ENCODE measurements at places on chromosomes 13 and 19.
A peak's percentile ranks its signal among the peaks of the same experiment; 100 is the strongest.

GRCh38 chr19:18225702-18226468 is at the start of gene PDE4C:
PDE4C (minus strand) TSS chr19:18226438; CDS start chr19:18226415, 23 bp downstream.
- peak; percentile 49 for DNase-seq

GRCh38 chr19:12687496-12688196 is at the start of gene GNG14:
GNG14 (plus strand) TSS chr19:12687998; CDS start chr19:12688049, 51 bp downstream.
- no peak for DNase-seq

DNA sequence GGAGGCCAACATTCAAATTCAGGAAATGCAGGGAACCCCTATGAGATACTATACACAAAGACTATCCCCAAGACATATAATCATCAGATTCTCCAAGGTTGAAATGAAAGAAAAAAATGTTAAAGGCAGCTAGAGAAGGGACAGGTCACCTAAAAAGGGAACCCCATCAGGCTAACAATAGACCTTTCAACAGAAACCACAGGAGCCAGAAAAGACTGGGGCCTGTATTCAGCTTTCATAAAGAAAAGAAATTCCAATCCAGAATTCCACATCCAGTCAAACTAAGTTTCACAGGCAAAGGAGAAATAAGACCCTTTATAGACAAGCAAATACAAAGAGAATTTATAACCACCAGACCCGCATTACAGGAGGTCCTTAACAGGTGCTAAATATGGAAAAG is 1703.6 kb upstream of the PRR20A start:
- peak; percentile 70 for DNase-seq

DNA sequence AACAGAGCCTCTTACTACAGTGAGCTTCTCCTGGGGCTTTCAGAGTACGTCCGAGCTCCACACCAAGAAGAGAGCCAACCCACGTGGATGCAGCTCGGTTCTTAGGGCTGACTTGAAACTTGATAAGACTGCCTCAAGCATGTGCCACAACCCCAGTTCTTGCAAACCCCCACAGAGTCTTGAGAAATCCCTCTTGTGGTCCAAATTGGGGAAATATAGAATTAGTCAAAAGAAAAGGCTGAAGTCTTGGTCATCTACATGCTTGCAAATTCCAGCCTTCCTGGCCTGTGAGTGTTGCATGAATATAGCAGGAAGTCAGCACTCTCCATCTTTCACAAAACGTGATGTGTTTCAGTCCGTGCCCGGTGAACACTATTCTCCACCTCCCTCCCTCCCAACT is 95.2 kb downstream of the GGACT start:
- no peak for DNase-seq

- peak; percentile 93 for DNase-seq
Observed at GRCh38 chr19:50906217-50906616, 5.0 kb downstream of the KLK4 start.

GRCh38 chr19:42985588-42985987 is 40.7 kb downstream of the PSG11 start:
- DNase-seq = no peak

GRCh38 chr19:4338441-4339355 is at the start of gene STAP2:
STAP2 (minus strand) TSS chr19:4338827; CDS start chr19:4338753, 74 bp downstream.
- peak; percentile 80 for DNase-seq

DNA sequence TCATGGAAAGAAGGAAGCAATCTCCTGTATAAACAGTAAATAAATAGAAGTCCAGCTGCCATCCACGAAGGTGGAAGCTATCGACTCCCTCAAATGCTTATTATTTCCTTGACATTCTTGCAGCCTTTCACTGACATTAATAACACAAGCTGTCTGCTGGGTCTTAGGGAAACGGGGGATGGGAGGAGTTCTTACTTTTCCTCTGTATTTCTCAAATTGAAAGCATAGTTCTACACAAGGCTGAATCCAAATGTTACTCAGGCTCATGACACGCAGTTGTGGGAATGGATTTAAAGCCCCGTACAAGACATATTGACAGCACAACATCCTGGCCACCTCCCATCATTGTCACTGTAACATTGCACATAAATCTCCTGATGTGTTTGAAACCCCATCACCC is 4.0 kb downstream of the SERPINE3 start:
- DNase-seq = no peak

GRCh38 chr19:45976178-45976577 is 2.5 kb upstream of the NOVA2 start:
- peak; percentile 75 for DNase-seq

DNA sequence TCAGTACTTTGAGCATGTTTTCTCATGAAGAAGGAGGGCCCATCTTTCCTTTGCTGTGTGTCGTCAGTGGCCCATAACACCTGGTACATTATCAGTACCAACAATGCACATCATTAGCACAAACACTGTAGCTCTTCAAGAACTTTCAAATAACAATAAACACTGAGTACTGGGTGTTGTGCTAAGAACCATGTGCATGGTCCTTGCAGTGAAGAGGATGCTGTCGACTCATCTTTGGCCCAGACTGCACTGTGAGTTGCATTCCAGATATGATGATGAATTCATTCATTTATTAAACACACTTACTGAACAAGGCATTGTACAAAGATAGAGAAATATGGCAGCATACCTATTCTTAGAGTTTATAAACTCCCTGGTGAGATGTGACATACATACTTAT is 55.8 kb downstream of the FLT3 start:
- DNase-seq = no peak

DNA sequence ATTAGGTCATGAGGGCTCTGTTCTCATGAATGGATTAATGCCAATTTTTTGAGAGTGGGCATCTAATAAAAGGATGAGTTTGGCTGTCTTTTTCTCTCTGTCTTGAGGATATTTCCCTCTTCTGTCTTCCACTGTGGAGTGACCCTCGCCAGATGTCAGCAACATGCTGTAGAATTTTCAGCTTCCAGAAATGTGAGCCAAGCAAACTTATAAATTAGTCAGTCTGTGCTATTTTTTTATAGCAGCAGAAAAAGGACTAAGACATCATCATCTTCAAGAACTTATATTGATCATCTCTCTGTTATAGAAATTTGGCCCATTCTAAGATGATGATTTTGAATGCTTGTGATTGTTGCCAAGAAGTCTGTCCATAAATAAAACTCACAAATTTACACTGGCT is 431.4 kb downstream of the FGF9 start:
- no peak for DNase-seq

- DNase-seq = peak; percentile 66
Observed at GRCh38 chr19:29285878-29286277, 72.9 kb upstream of the UQCRFS1 start.

DNA sequence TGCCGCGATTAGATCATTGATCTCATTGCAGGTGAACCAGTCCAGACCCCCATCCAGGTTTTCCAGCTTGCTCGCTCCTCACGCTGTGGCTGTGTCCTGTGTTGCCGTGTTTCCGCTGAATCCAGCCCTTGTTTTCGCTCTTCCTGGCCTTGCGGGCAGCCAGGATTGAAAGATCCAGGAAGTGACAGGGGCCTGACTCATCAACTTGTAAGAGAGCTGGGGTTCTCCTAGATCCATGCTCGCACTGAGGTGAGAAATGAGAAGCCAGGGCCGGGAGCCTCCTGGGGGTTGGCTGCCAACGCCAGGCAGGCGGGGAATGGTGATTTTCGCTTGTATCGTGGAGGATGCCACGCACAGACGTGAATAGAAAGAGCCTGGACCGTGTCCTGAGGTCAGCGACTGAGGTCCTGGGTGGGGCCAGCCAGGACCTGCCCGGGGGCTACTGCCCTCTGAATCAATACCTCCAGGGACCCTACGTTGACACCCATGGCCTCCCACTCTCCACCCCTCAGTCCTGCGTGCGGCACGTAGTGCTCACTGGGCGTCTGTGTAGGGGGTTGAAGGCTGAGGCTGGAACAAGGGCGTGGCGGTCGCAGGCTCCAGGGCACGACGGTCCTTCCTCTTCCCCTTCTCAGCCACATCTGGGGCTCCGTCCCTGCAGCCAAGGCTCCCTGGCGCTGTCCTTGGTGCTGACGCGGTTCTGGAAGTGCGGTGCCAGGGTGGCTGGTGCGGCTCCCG is 7.3 kb upstream of the PTPRH start:
- peak; percentile 98 for DNase-seq

DNA sequence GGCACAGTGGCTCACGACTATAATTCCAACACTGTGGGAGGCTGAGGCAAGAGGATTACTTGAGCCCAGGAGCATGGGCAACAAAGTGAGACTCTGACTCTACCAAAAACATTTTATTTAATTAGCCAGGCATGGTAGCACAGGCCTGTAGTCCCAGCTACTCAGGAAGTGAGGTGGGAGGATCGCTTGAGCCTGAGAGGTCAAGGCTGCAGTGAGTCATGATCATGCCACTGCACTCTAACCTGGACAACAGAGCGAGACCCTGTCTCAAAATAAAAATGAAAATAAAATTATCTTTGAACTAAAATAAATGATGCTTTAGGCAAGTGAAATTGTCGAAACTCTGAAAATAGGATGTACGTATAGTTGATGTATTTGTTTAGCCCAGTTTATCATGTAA is 8.2 kb upstream of the CLN5 start:
- DNase-seq = no peak

DNA sequence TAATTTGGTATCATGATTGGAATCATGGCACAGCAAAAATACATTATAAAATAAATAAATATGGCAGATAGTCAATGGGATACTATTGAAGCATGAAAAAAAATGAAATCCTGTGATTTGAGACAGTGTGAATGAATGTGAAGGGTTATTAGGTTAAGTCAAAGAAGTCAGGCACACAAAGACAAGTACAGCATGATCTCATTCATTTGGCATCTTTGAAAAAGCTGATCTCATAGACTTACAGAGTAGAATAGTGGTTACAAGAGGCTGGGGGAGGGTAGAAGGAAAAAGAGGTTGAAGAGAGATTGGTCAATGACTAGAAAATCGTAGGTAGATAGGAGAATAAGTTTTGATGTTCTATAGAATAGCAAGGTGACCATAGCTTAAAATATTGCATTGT is 295.1 kb upstream of the SLITRK5 start:
- no peak for DNase-seq

DNA sequence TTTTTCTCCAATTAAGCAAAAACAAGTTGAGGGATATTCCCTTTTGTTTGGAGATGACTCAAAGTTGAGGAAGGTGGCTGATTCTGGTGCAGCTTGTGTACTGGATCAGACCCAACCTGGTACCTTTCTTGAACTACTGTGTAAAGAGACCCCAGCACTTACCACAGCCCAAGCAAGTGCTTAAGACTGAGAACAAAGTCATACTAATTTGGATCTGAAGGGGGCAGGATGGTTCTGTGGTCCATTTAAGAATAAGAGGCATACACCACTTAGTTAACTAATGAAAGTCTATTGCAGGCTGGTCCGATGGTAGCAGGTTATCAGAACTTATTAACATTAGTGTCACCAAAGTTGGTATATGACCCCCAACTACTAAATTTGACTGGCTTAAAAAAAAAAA is 6.3 kb downstream of the THSD1 start:
- DNase-seq = peak; percentile 22

- peak; percentile 91 for DNase-seq
Observed at GRCh38 chr19:7605490-7606222, 10.0 kb downstream of the CAMSAP3 start.

- no peak for DNase-seq
Observed at GRCh38 chr19:1799695-1800342, 12.3 kb downstream of the ATP8B3 start.

DNA sequence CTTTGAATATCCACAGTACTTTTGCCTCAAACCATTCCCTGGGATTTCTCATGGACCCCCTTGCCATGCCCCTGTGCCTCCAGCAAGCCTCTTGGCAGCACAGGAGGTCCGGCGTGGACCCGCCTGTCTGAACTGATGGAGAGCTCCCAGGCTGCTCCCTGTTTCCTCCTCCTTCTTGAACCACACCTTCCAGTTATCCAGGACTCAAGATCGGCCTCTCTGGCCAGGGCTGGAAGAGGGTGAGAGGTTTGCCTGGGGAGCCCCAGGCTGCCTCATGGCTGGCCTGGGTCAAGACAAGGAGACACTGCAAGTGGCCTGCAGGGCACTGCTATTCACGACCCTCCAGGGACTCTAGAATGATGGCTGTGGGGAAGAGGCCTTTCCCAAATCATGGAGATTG is 93.6 kb upstream of the WASF3 start:
- no peak for DNase-seq

All from GM23338 (cell line).